BE2C (cell line): ENCODE measurements at places on chromosomes 2 and 18.

GRCh38 chr18:64699081-64699480, 550.2 kb upstream of the LINC00305 start:
- no peak for DNase-seq

GRCh38 chr2:109374548-109375130, 239.1 kb downstream of the SEPTIN10 start:
- no peak for DNase-seq

DNA sequence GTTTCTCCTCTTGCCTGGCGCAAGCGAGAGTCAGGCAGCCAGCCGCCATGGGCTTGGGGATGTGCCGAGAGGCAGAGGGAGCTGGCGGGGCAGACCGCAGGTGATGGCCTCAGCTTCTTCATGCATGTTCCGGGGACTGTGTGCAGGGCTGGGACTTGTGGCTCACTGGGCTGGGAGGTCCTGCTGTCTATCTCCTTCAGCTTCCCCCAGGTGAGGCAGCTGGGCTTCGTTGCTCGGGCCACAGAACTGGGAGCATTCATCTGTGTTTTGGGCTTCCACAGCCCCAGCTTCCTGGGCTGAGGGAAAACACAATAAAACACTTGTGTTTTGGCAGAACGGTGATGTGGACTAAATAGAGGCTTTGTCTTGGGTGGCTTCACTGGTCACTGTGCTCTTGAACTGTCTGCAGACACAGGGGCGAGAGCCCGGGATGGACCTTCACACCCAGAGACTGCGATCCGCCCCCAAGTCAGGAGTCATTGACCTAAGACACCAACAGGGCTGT, 93.5 kb downstream of the DYSF start:
- no peak for DNase-seq

GRCh38 chr2:39435741-39436591, 1.1 kb downstream of the MAP4K3 start:
- DNase-seq = no peak

DNA sequence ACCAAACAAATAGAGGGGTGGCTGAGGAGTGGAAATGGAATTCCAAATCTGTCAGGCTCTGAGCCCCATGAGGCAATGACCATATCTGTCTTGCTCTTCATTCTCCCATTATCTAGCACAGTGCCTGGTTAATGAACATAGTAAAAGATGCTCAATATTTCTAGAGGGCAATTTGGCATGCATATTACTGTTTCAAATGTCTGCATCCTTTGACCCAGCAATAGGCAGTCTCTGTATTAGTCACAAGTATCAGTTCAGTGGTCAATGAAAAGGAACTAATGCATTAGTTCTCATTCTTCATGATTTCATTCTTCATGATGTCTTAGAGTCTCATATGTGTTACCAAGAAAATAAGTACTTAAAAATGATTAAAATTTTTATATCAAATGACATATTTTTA, 28.4 kb upstream of the MALL start:
- no peak for DNase-seq

DNA sequence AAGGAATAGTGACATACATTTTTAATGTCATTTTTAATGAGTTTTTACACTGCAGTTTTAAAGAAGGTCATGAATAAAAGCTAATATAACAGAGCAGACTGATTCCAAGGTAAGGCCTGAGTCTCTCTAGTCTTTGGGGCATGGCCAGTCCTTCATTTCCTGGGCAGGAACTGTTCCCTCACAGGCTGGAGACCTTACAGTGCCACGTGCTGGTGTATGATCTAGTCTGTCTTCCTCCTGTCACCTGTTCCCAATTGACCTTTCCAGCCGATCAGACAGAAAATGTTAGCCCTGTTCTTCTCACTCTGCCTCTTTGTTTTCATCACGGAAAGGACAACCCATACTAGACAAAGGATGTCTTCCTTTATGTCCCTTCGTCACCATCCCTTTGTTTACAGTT, 33.6 kb downstream of the ZCCHC2 start:
- no peak for DNase-seq

- no peak for DNase-seq
These were observed 187.0 kb downstream of the HAUS1 start for GRCh38 chr18:46291149-46291548.

DNA sequence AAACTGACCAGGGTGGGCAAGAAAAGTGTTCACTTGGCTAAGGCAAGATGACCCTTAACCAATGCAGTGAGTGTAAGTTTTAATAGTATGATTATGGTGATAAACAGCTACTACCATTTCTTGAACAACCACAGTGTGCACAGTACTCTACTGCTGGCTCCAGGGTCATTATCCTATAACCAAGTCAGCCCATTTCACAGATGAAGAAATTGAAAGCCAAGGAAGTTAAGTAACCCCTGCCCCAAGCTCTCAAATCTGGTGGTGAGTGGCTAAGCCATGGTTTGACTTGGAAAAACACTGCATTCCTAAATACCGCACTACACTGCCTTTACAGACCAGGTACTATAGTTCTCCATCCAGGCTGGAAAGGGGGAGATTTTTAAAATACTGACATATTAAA, 5.7 kb downstream of the ZNF385B start:
- DNase-seq = no peak

- no peak for DNase-seq
These were observed 21.4 kb upstream of the PTPRM start for GRCh38 chr18:7545734-7546133.

GRCh38 chr18:66833646-66834045, 229.8 kb upstream of the CDH19 start:
- no peak for DNase-seq
